ENCODE measurements at places on chromosomes 11 and 22.

DNA sequence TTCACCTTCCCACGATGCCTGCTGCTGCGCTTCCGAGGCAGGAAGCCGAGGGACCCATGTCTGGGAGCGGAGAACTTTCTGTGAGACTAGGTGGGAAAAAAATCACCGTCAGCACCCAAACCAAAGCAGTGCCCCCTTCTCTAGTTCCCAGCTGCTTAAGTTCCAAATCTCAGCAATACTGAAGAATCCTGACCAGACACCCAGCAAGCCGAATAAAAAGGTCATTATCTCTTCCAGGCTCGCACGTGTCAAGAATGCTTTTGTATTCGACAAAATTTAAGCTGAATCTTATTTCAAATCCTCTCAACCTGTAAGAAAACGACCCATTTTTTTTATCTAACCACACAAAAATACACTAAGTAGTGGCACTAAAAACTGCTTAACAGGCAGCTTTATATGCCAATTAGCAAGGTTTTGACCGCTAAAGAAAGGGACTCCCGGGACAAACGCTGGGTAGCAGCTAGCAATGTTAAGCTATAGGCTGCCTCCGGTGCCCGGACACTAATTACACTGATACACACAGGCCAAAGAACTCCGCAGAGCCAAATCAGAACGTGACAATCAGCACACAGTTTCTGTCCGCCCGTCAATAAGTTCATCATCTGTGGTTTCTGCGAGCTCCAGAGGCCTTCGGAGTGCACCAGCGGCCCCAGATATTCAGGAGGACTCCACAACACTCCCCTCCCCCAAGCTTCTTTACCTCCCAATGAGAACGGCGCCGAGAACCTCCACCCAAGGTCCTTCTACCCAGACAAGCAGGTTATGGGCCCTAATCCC is 728 bp downstream of the RPL3 start:
- no peak for DNase-seq

GRCh38 chr22:30309951-30310741 is 16.6 kb downstream of the TBC1D10A start:
- DNase-seq, result no peak

- DNase-seq, result no peak
Measured at GRCh38 chr11:6771926-6772893, at the start of gene OR2AG2. Gene OR2AG2 (minus strand): TSS chr11:6771976. CDS start chr11:6768957, 3,019 bp downstream.

DNA sequence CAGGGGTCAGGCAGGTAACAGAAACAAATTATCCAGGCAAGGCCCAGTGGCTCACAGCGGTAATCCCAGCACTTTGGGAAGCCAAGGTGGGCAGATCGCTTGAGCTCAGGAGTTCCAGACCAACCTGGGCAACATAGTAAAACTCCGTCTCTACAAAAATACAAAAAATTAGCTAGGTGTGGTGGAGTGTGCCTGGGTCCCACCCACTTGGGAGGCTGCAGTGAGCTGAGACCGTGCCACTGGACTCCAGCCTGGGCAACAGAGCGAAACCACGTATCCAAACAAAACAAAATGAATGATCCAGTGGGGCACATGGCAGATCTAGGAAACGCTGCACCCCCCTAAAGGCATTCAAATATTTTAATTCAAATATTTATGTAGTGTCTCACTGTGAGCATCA is 9.9 kb downstream of the NUMA1 start:
- DNase-seq, result no peak

DNA sequence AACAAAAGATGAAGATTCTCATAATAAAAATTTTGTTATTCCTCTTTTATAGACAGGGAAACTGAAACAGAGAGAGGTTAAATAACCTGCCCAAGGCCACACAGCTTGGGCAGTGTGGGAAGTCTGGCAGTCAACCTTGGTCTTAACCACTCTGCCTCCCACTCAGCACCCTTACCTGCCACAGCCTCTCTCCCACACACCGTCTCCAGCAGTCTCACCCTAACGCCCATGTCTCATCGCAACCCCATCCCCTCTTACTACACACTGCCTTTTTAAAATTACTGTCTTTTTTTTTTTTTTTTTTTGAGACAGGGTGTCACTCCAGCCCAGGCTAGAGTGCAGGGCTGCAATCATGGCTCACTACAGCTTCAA is 25.0 kb downstream of the ARRB1 start:
- peak; percentile 17 for DNase-seq

Measured in stimulated activated CD4-positive, alpha-beta T cell treated with anti-CD3 and anti-CD28 coated beads, Interleukin-4, amount 100 ng/mL, for 48 hours (primary cell).